ENCODE measurements at places on chromosomes 7 and 10. TPM values are rescaled to one million over a fixed set of nuclear protein-coding genes. Genes with fewer than 3 reads are reported as not detected.

ADAMTS14 gene
- total RNA-seq: 1.8 TPM

CYP3A4 gene
- total RNA-seq: not detected

FAM20C gene
- total RNA-seq: 52.9 TPM

ZNF365 gene
- total RNA-seq: 5.8 TPM

LIPM gene
- total RNA-seq: not detected

LRGUK gene
- total RNA-seq: under 0.01 TPM

ZNF503 gene
- total RNA-seq: 8.2 TPM

MOGAT3 gene
- not detected for total RNA-seq

RTKN2 gene
- total RNA-seq: 0.51 TPM

NEBL gene
- 0.33 TPM for total RNA-seq

AKR1E2 gene
- 11.7 TPM for total RNA-seq

CAV2 gene
- 60.1 TPM for total RNA-seq

KLLN gene
- total RNA-seq: 0.66 TPM

ANKRD30A gene
- not detected for total RNA-seq

SHH gene
- under 0.01 TPM for total RNA-seq

LIPF gene
- not detected for total RNA-seq

PHKG1 gene
- total RNA-seq: 1.3 TPM

CDHR1 gene
- total RNA-seq: not detected

CALCR gene
- total RNA-seq: not detected

PLA2G12B gene
- not detected for total RNA-seq

SLC13A1 gene
- not detected for total RNA-seq
